ENCODE measurements at places on chromosomes 11 and 22.

DNA sequence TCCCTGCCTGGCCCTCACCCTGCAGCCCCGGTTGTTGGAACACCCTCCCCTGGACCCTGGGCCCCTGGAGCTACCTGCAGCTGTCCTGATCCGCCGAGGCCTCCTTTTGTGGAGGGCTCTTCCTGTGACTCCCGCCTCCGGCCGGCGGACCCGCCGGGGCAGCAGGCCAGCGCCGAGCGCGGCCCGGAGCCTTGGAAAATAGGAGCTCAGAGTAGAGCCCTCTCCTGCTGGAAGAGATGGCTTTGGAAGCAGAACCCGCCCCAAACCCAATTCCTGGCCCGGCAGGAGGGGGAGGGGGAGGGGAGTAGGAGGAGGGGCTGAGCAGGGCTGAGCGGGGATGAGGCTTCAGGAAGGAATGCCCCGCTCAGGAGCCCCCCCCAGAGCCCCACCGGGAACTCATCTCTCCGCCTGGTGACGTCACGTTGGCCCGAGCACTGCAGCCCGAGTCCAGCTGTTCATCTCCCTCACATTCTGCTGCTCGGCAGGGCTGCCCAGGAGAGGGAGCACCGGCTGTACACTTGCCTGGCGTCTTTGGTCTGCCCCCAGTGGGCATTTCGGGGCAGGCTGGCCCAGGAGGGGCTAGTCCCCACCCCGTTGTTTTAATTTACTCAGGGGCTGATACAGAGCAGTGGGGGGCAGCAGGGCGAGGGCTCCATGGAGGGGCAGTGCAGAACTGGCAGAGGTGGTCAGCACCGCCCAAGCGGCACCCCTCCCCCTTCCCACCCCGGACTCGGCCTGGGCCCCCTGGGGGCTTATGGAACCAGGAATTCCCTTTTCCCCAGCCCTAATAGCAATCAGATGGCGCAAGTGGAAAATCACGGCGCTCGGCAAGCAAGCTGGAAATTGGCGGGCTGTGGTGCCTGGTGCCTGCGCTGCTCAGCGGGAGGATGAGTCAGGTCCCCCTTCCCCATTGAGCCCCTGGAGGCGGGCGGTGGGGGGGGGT lies at the start of gene MRGPRF:
Gene MRGPRF, minus strand, starts transcription at position 238 of the 943 bp plus-strand sequence. CDS start 3,345 bp downstream, outside the sequence.
- DNase-seq: peak; percentile 97

DNA sequence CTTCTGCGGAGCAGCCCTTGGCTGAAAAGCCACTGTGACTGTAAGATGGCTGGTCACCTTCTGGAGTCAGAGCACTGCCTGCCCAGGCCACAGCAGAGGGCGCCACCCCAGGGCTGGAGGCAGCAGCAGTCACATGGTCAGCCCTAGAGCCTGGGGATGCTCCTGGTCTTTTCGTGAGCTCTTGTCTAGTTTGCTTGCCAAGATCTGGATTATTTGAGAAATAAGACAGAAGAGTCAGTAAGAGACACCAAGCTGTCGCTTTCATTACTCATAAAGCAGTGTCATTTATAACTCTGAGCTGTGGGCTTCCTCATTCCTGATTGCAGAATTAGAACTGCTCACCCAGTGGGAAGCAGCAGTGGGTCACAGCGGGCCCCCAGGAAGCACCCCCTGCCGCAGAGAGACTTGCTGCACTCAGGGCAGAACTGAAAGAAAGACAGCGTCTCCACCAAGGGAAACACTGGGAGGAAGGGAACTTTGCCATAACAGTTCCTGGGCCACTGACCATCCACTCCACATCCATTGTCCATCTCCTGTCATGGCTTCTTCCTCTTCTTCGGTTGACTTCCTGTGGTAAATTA lies 56.7 kb downstream of the PPP6R2 start:
- peak; percentile 38 for DNase-seq

DNA sequence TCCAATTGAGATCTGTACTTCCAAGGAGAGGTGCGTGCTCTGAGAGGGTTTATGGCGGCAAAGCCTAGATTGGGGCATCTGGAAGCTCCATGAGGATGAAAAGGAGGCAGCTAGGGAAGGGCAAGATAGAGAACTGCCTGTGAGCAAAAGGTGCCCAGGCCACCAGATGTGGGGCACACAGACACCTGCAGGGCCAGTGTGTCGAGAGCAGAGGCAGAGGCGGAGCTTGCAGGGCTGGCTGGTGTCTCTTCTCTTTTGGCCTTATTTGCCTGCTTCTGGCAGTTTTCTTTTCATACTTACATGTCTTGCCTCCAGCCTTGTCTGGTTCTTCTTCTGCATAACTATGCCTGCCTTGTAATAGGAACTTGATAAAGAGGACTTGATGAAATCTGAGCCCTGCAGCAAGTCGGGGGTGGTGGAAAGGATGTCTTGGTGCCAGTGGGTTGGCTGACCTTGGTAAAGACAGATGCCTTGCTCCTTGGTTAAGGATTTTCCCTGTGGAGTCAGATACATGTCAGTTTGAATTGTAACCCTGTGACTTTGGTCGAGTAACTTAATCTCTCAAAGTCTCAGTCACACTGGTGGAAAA lies 680.3 kb downstream of the NTM start:
- no peak for DNase-seq

DNA sequence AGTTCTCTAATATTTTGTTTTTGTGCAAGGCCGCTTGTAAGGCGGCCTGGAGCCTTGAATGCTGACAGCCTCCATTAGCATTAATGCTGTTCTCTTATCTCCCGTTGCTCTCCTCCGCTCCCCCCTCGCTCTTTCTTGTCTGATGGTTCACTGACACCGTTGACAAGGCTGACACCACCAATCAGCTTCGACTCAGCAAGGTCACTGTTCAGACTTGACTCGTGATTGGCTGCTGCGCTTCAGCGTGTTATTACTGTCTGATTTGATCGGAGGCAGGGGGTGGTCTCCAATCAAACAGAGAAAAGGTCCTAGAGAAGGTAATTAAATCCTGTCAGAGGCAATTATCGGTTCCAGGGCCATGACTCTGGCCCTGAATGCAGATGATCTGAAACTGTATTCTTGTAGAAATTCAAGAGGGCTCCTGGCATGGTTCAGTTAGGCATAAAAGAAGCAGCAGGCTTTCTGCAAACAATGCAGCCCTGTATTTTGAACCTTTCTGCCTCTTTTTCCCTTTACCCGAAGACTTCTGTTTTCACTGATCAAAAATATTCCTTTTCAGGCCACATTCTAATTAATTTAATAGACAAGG lies 49.3 kb upstream of the MPPED2 start:
- DNase-seq: peak; percentile 3

DNA sequence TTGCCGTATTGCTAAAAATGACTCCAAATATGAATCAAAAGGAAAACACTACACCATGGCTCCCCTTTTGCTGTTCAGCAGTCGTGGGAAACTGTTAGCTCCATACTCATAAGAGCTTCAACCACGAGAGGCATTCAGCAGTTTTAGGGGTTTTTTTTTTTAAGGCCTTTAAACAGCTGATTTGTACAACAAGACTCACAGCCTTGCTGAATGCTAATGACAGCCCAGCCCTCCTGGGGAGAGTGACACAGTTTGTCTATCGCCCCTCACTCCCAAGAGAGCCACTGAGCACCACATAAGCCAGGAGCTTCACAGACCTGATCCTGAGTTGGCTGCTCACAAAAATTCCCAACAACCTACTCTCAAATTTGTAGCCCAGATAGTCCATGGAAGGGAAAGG lies 32.4 kb downstream of the GALNT18 start:
- DNase-seq: no peak

DNA sequence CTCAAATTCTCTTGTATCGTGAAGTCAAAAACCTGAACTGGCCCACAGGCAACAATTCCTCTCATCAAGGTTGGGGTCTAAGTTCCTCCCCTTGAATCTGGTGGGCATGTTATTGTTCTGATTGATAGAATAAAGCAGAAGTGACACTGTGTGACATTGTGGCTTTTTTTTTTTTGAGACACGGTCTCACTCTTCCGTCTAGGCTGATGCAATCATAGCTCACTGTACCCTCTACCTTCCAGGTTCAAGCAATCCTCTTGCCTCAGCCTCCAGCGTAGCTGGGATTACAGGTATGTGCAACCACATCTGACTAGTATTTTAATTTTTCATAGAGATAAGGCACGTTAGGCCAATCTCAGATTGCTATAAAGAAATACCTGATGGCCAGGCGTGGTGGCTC lies 8.9 kb upstream of the PELI3 start:
- DNase-seq: no peak

DNA sequence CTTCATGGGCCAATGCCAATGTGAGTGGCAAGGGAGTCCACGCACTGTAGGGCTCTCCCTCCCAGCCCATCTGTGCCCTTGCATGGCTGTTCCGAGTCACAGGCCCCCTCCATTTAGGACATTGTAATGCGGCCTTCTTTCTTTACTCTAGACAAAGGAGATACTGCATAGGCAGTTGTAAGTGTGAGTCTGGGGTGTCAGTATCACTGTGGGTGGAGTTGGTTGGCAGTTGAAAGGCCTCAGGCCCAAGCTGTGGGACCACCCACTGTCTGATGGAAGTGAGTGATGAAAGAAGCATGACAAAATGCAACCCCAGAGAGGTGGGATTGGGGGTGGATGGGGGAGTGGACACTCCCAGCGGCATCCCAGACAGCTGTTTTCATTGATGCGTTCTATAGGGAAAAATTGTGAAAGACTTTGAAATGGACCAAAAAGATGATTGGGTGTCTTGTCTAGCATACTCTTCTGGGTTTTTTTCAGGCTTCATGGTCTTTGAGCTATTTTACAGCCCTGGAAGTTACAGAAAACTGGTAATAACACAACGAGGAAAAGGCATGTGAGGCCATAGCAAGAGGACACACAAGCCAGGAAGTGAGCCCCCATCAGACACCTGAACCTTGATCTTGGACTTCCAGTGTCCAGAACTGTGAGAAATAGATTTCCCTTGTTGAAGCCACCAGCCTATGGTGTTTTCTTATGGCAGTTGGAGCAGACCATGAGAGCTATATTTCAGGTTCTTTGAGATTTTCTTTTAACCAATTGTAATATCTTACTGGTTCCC lies 114.6 kb downstream of the NECTIN1 start:
- DNase-seq: no peak

DNA sequence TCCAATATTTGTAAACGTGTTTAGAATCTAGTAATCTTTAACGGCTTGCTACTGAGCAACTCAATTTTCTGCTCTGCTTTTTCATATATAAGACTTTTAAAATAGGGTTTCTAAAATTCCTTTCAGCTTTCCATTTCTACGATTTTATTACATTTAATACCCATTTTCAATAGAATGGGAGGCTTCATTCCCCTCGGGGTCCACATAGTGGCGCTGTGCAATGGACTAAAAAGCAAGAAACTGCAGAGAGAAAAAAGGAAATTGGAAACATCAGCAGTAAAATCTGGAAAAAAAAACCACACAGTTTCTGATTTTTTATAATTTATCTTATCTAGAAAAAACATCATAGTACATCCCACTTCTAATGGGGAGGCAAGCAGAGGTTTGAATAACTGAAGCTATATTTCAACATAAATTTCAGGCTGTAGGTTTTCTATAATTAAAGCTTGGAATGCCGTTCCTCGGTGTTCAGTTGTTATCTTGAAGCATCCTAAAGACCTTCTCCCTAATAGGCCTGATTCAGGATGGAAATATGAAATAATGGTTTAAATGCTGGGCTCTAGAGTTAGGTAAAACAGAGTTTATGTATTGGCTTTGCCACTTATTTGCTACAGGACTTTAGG lies 18.7 kb upstream of the JHY start:
- peak; percentile 53 for DNase-seq

GRCh38 chr11:2748814-2749554 lies 49.2 kb upstream of the KCNQ1OT1 start:
- DNase-seq: no peak

GRCh38 chr22:20779818-20780158 lies 5.9 kb downstream of the SERPIND1 start:
- no peak for DNase-seq

DNA sequence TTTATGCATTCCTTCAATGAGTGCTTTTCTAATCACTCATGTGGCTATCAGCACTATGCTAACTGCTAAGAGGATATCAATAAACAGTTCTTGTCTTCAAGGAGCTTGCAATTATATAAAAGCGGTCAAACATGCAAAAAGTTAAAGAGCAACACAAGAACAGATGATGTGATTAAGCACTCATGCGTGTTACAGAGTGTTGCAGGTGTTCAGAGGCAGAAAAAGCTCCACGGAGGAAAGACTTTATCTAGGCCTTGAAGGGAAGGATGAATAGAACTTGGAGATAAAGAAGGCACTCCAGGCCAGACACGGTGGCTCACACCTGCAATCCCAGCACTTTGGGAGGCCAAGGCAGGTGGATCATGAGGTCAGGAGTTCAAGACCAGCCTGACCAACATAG lies 13.6 kb downstream of the CD3E start:
- DNase-seq: no peak

DNA sequence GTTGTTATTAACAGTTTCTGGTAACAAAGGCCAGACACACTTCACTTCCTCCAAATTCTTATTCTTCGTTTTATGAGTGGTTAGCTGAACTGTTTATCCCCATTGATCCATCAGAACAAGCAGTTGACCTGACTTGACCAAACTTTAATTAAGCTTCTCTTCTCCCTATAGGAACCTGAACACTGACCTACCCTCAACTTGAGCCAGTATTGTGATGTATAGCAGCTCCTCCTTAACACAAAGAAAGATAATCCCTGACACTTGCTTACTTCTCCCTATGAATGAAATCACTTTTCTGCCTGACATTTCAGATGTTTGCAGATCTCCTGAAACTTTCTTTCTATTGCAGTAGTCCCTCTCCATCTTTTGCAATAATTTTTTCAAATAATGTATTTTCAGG lies 41.9 kb downstream of the ANO5 start:
- no peak for DNase-seq

DNA sequence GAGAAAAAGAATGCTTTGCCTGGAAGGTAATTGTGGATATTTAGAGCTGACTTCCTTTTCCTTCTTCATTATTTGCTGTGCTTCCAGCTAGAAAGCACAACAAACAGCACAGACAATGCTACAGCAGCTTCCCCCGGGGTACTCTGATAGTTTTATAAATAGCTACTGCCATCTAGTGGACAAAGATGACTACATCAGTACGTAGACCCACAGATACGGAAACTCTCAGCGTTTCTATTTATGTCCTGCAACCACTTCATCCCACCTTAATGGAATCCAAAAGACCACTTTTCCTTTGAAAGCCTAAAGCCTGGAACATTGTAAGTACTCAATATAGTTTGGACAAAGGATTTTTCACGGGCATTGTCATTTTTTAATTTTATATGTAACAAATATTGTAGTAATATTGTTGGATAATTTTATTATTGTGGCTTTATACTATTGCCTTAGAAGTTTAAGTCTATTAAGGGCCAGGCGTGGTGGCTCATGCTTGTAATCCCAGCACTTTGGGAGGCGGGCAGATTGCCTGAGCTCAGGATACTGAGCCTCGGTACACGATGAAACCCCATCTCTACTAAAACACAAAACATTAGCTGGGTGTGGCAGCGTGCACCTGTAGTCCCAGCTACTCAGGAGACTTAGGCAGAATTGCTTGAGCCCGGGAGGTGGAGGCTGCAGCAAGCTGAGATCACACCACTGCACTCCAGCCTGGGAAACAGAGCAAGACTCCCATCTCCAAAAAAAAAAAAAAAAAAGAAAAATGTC lies 7.5 kb downstream of the HSPA8 start:
- DNase-seq: peak; percentile 72

- no peak for DNase-seq
These were observed 236.2 kb downstream of the C11orf87 start for GRCh38 chr11:109658190-109658589.
